Activated CD4-positive, alpha-beta T cell treated with anti-CD3 and anti-CD28 coated beads, Interleukin-2, Interleukin-6, amounts not matched to agents 100 ng/mL and 50 ng/mL, durations not matched to agents 16 hours and 8 hours (primary cell): ENCODE measurements at places on chromosomes 16 and 17.

GRCh38 chr17:45266372-45266926 is 4.6 kb upstream of the SPATA32 start:
- no peak for DNase-seq

DNA sequence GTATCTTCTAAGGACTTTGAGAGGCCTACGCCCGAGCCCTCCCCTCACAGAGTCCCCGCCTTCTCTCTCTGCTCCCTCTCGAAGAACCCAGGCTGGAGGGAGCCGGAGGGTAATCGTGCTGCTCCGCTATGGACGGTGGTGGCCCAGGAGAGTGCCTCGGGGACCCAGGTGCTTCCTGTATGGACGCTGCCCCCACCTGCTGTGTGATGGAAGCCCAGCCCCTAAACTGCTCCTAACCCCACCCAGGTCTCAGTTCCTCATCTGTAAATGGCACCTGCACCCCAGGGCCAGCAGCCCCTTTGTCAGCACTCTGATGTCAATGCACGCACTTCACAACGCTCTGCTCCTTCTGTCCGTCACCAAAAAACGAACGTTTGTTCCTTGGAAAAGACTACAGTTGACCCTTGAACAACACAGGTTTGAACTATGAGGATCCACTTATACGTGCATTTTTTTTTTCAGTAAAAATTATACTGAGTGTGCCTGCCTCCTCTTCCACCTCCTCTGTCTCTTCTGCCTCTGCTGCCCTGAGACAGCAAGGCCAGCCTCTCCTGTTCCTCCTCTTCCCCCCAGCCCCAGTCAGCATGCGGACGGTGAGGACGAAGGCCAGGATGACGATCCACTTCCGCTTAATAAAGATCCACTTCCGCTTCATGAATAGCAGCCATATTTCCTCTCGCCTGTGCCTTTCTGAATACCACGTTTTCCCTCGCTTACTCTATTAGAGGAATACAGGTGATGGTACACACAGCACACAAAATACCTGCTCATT is 118.3 kb downstream of the BANP start:
- no peak for DNase-seq

GRCh38 chr16:5002699-5003143 is 31.0 kb downstream of the NAGPA start:
- no peak for DNase-seq

DNA sequence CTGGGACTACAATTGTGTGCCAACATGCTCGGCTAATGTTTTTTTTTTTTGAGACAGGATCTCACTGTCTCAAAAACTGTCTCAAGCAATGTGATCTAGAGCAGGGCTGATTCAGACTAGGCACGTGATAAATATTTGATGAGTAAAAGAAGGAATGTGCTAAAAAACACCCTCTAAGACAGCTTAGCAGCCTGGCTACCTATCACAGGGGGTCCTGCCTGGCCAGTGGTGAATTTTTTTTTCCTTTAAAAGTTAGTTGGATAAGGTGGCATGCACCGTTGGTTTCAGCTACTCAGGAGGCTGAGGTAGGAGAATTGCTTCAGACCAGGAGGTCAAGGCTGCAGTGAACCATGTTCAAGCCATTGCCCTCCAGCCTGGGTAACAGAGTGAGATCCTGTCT is 14.8 kb upstream of the GPATCH8 start:
- DNase-seq: no peak

- no peak for DNase-seq
These were observed 33.8 kb upstream of the SALL1 start for GRCh38 chr16:51184702-51185433.

DNA sequence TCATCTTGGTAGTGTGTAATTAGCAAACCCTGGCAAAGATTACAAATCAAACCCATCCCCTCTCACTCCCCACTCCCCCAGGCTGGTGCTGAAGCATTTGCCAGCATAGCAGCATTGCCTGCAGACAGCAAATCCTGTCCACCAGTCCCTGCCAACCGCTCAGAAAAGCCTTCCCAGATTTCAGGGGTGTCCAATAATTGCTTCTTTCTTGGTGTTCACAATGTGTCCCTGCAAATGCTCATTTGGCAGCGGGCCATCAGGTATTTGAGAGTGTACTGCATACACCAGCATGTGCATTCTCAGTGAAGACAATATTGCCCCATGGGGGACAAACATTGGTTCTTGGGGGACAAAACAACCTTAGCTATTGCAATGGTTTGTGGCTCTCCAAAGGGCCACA is 28.2 kb downstream of the ORC6 start:
- DNase-seq: no peak

- DNase-seq: no peak
These were observed 53.8 kb downstream of the OTOA start for GRCh38 chr16:21717608-21718007.

GRCh38 chr17:78042542-78042941 is 84.0 kb downstream of the TNRC6C start:
- DNase-seq: no peak

DNA sequence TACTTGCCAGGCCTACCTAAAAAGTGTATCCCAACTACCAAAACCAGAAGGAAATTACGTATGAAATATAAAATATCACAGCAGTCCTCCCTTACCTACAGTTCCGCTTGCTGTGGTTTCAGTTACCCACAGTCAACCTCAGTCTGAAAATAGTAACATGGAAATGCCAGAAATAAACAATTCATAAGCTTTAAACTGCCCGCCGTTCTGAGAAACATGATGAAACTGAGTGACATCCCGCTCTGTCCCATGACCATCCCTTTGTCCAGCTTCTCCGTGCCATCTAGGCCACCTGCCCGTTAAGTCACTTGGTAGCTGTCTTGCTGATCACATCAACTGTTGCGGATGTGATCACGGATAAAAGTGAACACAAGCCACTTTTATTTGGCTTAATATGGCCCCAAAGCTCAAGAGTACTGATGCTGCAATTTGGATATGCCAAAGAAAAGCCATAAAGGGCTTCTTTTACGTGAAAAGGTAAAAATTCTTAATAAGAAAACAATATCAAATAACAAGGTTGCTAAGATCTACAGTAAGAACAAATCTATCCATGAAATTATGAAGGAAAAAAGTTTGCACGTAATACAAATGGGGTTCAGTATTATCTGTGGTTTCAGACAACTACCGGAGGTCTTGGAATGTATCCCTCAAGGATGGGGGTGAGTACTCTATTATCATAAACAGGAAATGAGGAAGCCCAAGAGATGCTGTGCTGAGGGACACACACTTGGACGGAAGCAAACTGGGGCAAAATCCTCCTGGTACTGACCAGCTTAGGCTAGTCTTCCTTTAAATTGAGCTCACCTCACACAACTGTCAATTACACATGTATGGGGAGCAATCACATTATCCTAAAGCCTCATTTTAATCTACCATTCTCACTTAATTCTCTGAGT is 8.2 kb downstream of the USP22 start:
- peak; percentile 74 for DNase-seq

GRCh38 chr16:79186196-79186595 is 414.3 kb downstream of the MAF start:
- DNase-seq: no peak

- DNase-seq: no peak
These were observed 9.9 kb downstream of the NXPH3 start for GRCh38 chr17:49585422-49586027.

DNA sequence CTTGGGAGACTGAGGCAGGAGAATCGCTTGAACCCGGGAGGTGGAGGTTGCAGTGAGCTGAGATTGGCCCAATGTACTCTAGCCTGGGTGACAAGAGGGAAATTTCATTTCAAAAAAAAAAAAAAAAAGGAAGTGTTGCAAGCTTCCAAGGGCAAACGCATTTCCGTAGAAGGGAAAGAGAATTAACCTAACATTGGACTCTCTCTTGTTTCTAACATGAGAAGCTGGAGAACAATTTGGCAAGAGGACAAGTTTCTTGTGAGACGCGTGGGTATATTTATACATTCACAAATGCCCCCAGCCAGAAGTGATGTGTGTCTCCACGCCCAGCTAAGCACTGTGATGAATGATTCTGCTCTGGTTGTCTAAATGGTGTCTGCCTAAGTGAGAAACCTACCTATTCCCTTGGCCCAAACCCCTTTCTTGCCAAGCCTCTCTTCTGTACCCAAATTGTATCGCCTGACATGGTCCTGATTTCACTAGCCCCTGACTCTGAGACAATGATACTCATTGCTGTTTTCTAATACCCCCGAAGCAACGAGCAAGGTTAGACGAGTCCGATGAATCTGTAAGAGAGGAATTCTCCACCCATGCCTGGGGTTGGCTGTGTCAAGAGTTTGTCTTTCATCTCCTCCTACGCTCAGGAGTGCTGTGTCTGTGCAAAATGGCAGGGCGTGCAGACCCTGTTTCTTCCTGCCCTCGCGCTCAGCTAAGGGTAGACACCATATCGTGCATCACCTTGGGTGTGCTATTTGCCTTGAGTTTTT is 14.2 kb upstream of the ST6GALNAC2 start:
- no peak for DNase-seq

DNA sequence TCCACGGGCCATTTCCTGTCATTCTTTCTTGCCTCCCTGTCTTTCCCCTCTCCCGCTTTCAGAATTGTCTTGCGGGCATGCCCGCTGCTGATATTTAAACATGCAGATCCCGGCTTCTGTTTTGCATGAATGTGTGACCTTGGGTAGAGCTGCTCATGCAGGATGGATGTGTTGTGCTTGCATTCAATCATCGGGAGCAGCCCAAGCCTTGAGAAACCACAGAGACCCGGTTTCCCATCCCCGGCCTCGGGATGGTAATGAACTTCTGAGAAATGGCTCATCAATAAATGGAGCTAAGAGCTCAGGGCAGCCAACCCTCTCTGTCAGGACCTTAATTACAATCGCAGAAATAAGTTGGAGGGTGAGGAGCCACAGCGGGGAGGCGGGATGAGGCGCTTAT is 303.7 kb upstream of the TNRC6C start:
- no peak for DNase-seq

GRCh38 chr16:66543541-66543940 is 6.4 kb downstream of the TK2 start:
- no peak for DNase-seq

DNA sequence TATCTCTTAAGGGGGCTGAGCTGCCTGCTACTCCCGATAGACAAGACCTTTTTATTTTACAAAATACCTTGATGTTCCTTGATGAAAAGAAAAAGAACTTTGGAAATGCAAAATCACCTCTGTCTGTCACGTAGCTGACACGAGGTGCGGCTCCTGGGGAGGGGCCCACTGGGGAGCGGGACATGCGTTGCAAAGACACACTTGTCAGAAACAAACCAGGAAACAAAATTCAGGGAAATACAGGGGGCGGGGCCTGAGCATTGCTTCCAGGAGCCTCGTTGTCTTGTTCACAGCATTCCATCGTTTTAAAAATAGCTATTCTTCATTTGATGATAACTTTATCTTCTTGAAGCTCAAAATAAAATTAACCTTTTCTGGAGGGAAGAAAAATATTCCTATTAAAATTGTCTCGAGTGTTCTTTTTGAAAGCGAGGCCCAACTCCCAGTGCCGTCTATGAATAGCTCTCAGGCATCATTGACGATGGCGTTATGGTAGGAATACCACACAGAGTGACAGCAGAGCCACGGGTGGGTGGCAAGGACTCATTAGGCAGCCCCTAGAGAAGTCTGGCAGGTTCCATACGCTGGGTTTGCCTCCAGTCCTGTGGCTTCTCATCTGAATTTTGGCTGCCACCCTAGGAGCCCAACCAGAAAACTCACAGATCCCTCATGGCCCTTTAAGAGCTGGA is 286.9 kb downstream of the CPPED1 start:
- DNase-seq: no peak

DNA sequence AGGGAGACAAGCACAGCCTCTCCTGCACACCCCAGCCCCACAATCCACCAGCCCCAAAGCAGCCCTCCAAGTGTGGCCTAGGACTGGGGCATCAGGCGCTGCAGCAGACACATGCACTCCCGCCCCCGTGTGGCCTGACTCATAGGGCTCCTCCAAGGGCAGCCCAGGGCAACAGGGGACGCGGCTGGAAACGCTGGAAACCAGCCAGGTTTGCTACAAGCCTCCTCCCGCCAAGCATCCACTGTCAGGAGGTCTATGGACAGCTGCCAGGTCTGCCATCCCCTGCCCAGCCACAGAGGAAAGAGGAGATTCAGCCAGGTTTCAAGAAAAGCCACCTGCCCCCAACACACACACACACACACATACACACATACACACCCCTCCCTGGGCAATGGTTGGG is 25.8 kb downstream of the SRCIN1 start:
- DNase-seq: no peak

- DNase-seq: no peak
These were observed 7.1 kb downstream of the NXPH3 start for GRCh38 chr17:49582789-49583188.

DNA sequence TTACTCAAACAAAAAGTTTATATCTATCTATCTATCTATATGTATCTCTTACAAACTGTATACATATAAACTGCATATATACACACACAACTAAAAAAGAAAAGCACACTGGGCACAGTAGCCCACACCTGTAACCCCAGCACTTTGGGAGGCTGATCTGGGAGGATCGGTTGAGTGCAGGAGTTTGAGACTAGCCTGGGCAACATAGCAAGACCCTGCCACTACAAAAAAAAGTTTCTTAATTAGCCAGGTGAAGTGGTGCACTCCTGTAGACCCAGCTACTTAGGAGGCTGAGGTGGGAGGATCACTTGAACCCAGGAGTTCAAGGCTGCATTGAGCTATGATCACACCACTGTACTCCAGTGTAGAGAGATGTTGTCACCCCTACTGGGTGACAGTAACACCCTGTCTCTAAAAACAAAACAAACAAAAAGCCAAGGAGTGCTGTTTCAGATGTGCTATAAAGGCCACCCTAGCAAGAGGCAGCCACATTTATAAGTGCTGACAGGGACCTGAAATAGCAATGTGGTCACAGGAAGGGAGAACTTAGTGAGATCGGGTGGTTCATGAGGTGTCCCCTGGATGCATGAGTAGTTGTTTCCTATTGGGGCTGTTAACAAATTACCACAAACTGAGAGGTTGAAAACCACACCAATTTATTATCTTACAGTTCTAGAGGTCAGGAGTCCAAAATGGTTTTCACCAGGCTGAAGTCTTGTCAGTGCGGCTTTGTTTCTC is 4.8 kb downstream of the CD2BP2 start:
- peak; percentile 72 for DNase-seq

DNA sequence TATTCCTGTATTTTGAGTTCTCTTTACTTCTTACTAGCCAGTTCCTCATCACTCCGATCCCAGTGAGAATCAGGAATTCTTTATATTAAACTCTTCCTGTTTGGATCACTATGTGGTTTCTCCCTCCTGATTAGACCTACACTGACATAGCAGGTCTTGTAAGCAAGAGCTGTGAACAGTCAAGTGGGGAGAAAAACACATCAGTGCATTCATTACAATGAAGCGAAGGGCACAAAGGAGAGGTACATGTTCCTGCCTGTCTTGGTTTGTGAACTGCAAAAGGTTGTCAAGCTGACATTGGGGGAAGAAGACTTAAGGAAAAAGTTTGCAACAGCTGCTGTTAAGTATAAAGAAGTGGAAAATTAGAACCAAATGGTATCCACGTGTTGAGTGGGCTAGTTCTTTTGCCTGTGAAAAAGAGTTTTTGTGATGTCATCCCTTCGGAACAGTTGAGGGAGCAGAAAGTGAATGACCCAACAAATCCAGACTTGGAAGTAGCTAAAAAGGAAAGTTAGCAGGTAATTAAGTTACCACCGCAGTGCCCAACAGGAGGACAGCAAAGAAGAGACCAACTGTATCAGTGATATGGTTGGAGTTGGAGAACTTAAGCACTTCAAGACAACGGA is 23.0 kb upstream of the TRIM25 start:
- no peak for DNase-seq
